ENCODE measurements at places on chromosomes 12 and 14.

- no peak for DNase-seq
Observed at GRCh38 chr12:121501946-121502345, 78.9 kb downstream of the KDM2B start.

DNA sequence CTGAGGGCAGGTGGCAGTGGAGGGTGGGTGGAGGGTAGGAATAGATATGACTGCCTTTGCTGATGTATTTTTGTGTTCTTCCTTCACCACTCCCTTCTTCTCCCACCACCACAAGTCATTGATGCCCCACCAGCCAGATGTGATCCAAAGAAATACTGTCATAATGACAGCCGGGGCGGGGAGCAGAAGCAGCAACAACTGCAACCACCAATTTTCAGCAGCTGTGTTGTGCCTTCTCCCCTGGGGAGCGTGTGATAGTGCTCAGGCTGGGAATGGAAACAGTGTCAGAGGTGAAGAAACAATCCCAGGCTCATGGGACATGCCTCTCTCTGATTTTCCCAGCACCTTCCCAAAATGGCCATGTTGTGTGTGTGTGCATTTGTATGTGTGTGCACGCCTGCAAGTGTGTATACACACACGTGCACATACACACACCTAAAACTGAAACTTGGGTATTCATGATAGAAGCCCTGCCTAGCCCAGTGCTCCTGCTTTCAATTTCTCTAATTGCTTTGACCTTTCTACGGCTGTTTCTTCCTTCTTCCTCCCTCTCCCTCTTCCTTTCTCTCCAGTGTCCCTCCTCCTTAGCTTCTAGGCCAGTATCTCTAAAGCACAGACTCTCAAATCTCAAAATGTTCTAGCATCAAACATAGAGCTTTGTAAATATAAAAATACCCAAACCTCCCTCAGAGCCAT is 299.2 kb upstream of the FKBP4 start:
- no peak for DNase-seq

- no peak for DNase-seq
Observed at GRCh38 chr12:18570543-18570942, 167.3 kb downstream of the PLCZ1 start.

- DNase-seq, result no peak
Observed at GRCh38 chr12:108248011-108248410, 91.1 kb downstream of the CMKLR1 start.
